ENCODE measurements at places on chromosomes 1 and 21.

DNA sequence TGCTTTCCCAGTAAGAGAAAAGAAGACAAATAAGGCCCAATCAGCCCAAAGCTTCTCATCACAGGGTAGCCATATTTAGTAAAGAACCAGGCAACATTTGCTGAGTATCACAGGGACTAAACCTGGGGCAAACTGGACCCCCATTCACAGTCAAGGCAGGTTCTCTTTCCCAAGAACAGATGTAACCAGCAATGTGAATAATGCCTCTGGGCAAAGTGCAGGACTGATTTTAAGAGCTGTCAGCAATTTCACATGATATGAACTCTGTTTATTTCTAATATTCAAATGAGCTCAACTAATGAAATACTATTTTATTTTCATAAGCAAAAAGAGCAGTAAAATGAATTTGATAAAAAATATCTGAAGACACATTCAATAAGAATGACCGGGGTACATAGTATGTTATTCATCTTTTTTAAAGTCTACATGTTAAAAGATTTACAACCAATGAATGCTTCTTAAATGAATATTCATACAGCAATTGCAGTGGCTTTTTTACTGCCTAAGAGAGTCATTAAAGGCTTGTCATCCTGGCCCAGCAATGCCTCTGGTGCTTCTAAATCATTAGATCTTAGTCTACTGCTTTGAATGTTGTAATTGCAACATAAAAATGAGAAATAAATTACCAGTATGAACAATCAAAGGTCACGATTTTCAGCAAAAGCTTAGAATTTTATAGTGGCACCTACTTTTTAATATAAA lies 308.8 kb downstream of the SMYD3 start:
- no peak for DNase-seq

DNA sequence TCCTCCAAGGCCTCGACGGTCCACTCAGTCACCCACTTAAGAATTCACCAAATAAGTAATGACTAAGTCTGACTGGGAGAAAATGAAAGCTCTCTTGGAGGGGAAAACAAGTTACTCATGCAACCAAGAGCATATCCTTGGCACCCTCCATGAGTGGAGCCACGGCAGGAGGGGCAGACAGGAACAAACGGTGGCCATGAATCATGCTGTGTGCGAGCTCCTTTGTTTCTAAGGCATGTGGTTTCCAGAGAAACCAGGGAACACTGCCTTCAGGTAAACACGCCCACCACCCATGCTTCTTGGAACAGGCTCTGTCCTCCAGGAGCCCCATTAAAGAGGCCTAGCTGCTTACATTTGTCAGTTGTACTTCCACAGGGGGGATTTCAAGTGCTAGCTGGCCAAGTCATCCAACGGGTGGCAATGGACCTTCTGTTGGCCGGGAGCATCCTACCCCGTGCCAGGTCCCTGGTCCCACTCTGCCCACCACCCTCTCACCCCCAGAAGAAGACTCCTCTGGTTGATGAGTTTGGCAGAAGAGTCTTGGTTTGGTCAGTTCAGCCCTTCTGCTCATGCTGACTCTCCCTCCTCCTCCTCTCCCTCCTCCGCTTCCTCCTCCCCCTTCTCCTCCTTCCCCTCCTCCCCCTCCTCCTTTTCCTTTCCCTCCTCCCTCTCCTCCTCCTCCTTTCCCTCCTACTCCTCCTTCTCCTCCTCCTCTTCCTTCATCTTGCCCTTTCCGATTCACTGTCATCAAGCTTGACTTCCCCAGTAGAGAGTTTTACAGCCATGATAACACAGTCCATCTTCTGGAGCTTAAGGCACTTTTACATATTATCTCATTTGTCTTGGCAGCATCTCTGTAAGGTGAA lies 107.6 kb downstream of the CCDC185 start:
- peak; percentile 46 for DNase-seq

- no peak for DNase-seq
These were observed 53.9 kb downstream of the PRDX6 start for GRCh38 chr1:173530795-173531693.

DNA sequence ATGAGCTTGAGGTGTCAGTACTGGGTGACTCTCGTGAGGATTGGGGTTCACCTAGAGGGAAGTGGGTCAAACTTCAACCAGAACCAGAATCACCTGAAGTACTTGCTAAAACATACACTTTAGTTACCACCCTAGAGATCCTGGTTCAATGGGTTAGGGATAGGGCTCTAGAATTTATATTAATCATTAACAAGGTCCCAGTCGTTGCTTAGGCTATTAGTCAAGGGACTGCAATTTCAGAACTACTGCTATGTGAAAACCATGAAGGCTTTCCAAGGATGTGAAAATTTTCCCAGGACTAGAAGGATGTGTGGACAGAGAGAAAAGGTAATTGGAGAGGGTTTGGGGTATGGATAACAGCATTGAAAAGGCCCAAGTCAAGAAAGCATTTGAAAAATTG lies 162.6 kb downstream of the GRIK1 start:
- DNase-seq: no peak

- DNase-seq: no peak
These were observed 13.4 kb downstream of the ABCG1 start for GRCh38 chr21:42232176-42232825.

GRCh38 chr21:36684957-36685714 lies 13.8 kb upstream of the SIM2 start:
- no peak for DNase-seq

GRCh38 chr1:213094446-213094845 lies 43.4 kb downstream of the RPS6KC1 start:
- DNase-seq: no peak

DNA sequence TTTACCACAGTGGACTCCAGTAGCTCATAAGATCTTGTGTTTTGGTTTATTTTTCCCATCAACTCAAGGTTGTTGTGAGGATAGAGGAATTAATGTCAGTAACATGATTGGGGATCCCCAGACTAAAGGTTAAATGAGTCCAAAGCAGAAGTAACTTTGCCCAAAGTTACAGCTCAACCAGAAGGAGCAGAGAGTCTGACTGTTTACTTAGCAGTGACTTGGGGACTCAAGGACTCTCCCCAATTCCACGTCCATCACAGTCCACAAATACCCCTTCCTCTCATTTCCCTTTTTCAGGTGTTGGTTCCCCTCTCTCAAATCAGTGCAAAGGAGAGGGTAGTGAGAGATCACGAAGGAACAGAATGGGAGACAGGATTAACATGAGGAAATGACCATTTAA lies 4.0 kb upstream of the ETV3 start:
- no peak for DNase-seq

DNA sequence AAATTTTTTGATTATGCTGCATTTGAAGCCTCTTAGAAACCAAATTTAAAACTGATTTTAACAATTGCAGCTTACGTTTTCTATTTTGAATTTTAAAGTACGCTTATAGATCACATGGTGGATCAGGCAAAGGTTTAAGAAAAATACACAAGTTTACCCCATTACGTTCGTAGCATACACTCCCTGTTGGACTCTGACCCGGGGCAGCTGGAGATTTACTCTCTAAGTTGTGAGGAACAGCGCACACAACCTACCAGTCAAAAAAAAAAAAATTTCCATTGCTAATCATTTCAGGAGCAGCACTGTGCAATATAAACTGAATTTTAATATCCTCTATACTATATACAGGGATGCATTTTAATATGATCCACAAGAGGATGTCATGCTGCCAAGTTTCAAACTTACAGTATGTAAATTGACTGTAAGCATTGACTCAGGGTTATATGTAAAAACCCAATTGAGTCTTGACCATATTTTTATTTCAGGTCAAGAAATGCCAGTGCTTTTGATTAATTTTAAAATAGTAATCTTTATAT lies 20.4 kb downstream of the CSDE1 start:
- no peak for DNase-seq

DNA sequence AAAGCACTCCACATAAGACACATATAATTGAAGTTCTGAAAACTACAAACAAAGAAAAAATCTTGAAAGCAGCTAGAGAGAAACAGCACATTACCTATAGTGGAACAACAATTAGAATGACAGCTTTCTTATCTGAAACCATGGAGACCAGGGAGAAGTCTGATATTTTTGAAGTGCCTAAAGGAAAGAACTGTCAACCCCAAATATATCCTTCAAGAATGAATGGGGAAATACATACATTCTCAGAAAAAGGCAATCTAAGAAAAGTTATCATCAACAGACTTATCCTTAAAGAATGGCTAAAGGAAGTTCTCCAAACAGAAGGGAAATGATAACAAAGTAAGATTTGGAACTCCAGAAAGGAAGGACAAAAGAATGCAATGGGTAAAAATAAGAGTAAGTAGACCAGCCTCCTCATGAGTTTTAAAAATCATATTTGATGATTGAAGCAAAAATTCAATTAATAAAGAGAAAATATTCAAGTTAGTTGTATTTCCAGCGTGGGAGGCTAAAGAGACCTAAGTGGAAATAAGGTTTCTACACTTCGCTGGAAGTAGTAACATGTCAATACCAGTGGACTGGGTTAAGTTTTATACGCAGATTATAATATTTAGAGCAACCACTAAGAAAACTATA lies 170.8 kb upstream of the SAMSN1 start:
- DNase-seq: no peak

DNA sequence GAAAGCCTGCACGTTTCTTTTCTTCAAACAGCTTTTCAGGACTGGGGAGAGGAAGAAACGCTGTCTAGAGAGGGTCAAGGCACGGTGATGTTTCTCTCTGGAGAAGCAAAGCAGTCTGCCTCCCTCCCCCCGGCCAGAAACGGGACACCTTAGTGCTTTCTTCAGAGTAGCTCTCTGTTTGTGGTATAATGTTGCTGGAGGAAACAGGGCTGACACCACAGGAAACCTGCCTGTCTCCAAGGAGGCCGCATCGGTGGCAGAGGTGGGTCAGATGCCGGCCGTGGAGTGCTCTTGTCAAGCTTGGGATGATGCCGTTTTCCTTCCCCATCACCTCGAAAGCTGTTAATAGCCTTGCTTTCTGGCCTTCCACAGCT lies 139.4 kb downstream of the DHRS3 start:
- DNase-seq: no peak

DNA sequence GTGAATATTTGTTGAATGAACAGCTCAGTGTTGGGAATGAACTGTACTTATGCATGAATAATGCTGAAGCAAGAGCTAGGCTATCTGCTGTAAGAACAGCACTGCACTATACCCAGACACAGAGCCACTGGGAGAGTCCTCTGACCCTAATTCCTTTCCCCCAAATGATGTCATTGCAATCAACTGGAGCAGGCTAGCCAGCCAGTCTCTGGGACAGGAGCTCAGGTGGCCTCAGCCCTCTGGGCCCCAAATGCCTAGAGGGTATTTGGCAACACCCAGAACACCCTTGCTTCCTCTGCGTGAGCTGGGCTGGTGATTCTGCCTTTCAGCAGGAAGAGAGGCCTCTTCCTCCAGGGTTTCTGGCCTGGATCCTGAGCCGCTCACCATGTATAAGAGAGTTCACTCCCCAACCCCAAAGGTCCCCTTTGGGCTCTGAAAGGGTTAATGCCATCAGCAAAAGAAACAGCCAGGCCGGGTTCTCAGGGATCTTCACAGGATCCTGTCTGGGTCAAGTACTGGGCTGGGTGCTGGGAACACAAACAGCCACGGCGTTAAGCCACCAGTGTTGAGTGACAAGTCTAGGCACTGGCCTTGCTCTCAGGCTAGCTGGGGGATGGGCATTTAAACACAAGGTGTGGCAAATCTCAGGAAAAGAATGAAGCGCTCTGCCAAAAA lies 3.7 kb upstream of the PADI4 start:
- peak; percentile 69 for DNase-seq

GRCh38 chr1:228885845-228886244 lies 150.6 kb downstream of the RHOU start:
- no peak for DNase-seq

- no peak for DNase-seq
These were observed 21.2 kb downstream of the PTPN22 start for GRCh38 chr1:113850127-113850796.

DNA sequence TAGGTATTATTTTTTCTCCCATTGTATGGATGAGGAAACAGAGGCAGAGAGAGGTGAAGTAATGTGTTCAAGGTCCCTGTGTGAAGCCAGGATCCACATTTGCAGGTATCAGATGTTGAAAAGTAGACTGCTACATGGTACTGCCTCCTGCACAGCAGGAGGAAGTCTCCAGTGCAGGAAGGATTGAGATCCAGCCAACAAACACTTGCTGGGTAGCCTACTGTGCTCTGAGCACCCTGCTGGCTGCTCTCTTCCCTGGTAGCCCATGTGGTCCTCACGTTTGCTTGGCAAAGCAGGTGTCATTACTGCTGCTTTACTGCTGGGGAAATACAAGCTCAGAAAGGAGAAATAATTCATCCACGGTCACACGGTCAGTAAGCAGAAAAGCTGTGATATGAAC lies 21.3 kb upstream of the GRIK3 start:
- DNase-seq: no peak

- no peak for DNase-seq
These were observed 24.1 kb upstream of the MNDA start for GRCh38 chr1:158806916-158807536.

DNA sequence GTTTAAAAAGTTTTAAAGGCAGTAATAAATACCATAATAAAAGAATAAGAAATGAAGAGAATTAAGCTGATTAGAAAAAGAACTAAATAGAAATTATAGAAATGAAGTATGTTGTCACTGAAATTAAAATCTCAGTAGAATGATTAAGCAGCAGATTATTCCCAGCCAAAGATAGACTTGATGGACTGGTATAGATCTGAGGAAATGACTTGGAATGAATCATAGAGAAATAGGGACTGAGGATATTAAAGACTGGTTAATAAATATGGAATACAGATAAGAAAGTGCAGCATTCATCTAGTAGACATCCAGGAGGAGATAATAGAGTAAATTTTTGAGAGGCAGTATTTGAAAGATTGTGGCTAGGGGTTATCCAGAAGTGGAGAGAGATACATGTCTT lies 28.7 kb downstream of the MARK1 start:
- no peak for DNase-seq

GRCh38 chr1:24276791-24277190 lies 42.4 kb upstream of the GRHL3 start:
- DNase-seq: no peak

DNA sequence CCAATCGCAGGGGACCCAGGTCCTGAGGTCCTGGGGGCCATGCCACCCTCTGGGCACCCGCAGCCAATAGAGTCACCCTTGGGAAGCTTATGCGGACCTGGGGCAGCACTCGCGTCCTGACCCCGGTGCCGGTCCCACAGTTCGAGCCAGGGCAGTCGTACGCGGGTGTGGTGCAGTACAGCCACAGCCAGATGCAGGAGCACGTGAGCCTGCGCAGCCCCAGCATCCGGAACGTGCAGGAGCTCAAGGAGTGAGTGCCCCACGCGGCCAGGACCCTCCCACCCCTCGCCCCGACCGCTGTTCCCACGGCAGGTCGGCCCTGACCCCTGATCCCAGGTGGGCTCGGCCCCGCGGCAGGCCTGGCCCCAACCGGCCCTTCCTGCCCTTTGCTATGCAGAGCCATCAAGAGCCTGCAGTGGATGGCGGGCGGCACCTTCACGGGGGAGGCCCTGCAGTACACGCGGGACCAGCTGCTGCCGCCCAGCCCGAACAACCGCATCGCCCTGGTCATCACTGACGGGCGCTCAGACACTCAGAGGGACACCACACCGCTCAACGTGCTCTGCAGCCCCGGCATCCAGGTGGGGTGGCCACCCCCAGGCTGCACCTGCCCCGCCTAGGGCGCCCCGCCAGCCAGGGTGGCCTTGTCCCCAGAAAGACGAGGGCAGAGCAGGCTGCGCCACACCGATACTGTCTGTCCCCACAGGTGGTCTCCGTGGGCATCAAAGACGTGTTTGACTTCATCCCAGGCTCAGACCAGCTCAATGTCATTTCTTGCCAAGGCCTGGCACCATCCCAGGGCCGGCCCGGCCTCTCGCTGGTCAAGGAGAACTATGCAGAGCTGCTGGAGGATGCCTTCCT lies 20.5 kb downstream of the COL6A1 start:
- DNase-seq: no peak

- no peak for DNase-seq
These were observed 188.2 kb upstream of the NFIA start for GRCh38 chr1:60894130-60894529.

GRCh38 chr1:215497528-215497927 lies 69.6 kb upstream of the KCTD3 start:
- DNase-seq: no peak
